ENCODE measurements at places on chromosomes 13 and 19. TPM values are rescaled to one million over a fixed set of nuclear protein-coding genes. Genes with fewer than 3 reads are reported as not detected.

GRCh38 chr19:16405797-16406196 is 66.0 kb downstream of the EPS15L1 start:
- no peak for DNase-seq

DNA sequence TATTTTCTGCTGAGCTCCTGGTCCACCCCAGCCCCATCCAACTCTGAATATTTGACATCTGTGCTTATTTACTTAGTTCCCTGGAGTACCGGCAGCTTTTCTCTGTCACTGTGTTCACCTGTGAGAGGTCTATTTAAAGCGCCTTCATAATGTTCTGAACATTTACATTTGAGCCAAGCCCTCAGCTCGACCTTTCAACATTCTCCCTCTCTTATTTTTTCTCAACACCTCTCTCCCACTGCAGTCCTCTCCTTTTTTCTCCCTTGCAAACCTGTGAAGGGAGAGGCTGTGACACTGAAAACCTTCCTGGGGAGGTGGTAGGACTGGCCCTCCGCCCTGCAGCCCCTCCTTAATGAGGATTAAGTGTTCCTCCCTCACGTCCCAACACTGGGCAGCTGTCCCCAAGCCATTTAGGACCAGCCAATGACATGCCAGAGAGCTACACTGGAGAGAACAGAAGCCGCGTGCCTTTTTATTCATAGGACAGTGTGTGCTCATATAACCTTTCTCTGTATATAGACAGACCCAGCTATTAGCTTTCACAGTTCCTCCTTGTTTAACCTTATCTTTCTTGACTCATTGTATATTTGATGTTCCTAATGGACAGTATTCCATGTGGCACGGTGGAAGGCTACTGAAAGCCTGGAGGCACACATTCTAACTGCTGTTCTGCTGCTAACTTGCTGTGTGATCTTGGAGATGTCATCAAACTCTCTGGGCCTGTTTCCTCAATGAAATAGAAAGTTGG is 134.8 kb downstream of the NUFIP1 start:
- DNase-seq, result no peak

- no peak for DNase-seq
These were observed 868 bp upstream of the UBAC2 start for GRCh38 chr13:99199541-99200431.

GRCh38 chr19:3186160-3186688 is 494 bp downstream of the NCLN start:
- no peak for DNase-seq

The SHISA7 gene
- polyA plus RNA-seq, result 0.19 TPM
